ENCODE measurements at places on chromosomes 2 and 18. TPM values are rescaled to one million over a fixed set of nuclear protein-coding genes. Genes with fewer than 3 reads are reported as not detected.

DNA sequence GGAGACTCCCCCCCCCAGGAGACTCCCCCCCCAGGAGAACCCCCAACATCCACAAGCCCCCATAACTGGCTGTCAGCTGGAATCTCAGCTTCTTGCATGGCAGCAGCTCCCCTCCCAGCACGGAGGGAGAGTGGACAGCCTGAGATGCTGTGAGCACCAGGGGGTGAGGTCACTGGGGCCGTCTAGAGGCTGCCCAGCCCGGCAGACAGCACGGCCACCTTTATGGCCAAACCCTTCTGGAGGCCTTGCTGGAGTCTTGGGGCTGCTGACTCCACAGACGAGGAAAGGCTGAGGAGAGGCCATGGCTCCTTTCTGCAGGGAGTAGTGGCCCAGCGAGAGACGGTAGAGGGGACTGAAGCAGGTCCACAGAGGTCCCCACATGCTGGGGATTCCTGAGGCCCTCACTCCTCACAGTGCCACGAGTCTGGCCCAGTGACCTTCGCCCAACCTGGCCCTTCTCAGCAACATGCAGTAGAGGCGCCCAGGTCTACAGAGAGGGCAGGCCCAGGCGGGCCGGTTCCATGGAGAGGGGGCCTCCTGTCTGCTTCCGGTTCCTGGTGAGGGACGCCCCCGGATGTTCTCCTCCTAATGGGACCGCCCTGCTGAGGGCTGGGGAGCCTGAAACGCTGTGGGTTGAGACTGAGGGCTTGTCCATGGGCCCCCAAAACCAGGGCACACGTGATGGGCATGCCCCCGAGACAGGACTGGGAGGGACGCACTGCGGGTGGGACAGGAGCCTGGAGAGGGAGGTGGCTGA lies 122.6 kb upstream of the CTDP1 start:
- no peak for DNase-seq

STPG4 gene
- total RNA-seq = 0.47 TPM

NGEF gene
- 41.4 TPM for total RNA-seq

DNA sequence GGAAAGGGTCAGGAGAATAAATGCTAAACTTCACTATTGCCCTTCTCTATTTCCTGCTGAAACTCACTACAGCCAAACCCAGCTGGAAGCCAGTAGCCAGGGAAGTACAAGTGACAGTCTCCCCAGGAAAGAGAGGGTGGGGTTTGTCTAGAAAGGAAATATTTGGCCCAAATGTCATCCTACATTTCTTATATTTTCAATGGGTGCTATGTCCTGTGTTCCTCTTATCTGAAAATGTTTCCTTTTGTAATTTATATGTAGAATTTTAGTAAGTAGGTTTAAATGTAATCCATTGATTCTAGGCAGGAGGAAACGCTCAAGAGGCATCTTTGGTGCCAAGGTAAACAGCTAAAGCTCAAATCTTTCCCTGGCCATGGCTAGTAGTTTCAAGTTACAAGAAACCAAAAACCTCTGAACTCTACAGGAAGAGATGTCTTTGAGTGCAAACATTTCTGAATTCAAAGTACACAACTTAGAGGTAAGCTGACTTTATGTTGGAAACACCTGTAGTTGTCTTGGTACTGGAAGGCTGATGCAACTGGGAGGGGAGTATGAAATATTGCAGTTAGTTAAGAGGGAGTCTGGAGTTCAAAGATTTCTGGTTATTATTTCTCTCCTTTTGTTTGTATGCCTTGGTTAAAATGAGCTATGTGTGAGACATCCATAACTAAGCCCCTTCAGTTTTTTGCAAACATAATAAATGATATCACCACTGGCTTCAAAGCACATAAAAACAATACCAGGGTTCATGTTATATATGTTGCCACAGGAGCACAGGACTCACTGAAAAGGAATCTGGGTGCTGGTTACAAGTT lies 356.1 kb upstream of the ZC3H15 start:
- DNase-seq = no peak

- no peak for DNase-seq
Measured at GRCh38 chr18:64713284-64713683, 564.4 kb upstream of the LINC00305 start.

GRCh38 chr2:29115797-29116781 lies 874 bp downstream of the CLIP4 start:
- peak; percentile 55 for DNase-seq

GRCh38 chr2:189528617-189529016 lies 52.0 kb downstream of the SLC40A1 start:
- DNase-seq = no peak

DNA sequence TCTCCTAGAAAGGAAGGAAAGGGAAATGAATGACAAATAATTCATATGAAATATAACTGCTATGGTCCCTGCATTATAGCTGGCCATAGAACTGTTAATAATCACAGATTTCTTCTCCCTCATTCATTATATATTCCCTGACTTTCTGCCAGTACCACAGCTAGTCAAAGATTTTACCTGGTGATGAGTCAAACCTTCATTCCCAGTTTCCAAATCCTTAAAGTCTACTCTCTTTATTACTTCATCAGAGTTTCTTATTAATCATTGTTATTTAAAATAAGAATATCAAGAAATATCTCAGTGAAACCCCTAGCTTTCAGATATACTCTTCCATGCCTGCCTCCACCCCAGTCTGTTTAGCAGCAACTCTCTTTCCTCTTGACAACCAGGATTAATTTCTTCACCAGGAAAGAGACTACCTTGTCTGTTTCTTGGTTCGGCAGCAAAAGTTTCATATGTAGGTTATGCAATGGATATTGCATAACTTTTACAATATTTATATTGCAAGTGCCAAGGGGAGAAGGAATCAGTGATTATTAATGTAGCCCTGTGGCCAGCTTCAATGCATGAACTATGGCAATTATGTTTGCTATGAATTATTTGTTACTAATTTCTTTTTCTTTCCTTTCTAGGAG lies 533.8 kb downstream of the FBXO15 start:
- no peak for DNase-seq

LRRTM4 gene
- 0.64 TPM for total RNA-seq

CKAP2L gene
- total RNA-seq = 4.7 TPM

DNA sequence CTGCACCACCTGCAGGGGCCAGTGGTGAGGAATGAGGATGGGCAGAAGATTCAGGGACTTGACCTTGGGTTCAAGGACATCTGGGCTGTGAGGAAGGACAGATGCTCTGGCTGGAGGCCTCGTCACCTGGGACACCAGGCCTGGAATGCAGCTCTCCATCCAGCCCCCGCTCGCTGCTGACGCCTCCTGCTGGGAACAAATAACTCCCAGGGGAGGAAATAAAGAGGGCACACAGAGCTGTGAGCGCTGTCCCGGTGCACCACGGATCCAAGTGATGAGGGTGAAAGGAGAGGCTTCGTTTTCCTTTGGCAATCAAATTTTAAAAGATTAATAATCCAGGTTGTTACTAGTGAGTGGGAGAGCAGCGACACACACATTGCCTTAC lies 368.0 kb upstream of the MYT1L start:
- DNase-seq = no peak

DNA sequence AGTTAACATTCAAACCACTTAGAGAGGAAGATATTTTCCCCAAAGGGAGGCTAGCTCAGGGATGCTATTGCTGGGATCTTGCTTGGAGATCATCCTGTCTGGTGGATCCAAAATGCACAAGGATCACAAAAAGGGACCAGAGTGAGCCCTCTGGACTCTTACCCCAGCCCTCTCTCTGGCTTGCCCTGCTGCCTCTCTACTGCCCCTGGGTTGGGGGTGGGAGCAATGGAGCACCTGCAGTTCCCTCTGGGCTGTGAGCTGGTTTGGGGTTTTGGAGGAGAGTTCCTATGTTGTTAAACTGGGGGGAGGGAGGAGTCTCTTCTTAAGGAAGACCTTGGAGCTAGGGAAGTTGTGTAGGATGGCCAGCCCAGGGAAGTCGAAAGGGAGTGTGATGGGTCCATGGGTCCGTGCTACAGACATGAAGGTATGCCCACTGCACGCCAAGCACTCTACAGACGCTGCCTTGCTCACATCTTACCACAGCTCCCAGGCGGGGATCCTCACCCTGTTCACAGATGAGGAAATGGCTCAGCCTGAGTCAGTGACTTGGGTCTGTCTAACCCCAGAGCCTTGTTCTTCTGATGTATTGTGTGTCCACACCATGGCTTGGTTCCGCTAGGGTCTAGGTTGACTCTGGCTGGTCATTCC lies 3.8 kb downstream of the LBH start:
- DNase-seq = no peak

SFT2D3 gene
- 8.5 TPM for total RNA-seq

GRCh38 chr18:59669872-59670657 lies 27.2 kb downstream of the CCBE1 start:
- DNase-seq = no peak

DNA sequence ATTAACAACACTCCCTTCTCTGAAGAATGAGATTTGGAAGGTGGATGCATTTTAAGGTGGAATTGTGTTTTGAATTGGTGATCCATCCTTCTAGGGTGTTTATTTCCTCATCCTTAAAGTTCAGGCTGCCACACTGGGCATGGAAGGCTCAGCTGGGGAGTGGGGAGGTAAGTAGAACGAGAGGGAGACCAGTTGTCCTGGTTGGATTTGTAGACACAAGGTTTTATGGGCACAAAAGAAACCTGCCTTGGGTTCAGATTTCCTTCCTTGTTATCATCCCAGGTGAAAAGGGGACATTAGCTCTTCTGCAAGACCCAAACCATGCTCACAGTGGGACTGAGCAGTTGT lies 101.0 kb upstream of the SIX3 start:
- no peak for DNase-seq

DNA sequence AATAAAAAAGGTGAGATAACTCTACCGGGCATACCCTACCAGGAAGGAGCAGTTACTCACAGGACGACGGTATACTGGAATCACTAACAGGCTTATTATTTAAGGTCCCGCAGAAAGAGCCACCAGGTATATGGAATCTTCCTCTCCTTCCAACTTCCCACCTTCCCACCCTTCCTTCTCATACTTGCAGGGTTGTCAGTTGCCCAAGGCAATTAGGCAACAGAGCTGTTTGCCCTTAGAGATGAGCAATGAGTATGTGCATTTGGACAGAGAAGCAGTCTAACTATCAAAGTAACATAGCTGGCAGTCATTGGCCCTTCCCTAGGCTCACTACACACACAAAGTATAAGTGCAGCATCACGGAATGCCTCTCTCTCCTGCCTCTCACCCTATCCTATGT lies 32.1 kb upstream of the EVA1A start:
- no peak for DNase-seq

DNA sequence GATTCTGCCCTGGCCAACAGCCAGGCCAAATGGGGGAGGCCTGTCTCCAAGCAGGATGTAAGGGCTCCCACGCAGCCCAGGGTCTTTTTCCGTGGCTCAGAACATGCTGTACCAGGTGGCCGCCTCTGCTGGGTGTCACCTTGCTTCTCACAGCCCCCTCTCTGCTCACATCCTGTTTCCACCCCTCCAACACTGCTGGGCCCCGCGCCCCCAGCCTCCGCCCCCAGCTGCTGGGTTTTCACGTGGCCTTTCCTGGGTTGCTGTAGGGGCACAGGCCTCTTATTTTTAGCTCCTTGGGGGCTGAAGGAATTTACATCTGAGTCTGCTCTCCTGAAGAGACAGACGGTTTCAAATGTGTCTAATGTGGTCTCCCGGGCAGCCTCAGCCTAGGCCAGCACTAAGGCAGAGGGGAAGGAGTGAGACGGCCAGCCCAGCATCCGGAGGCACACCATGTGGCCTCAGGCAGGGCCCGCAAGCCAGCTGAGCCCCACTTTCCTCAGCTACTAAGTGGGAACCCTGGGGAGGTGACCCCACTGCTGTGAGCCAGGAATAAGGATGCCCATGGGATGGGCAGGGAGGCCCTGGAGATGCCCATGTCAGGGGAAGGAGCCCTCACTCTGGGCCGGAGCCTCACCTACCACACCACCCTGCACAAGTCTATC lies 18.7 kb upstream of the DUSP2 start:
- no peak for DNase-seq

- no peak for DNase-seq
Measured at GRCh38 chr18:48967545-48967944, 16.8 kb upstream of the SMAD7 start.

FNDC4 gene
- total RNA-seq = 1.4 TPM

GRCh38 chr2:47178341-47178740 lies 23.2 kb upstream of the STPG4 start:
- no peak for DNase-seq

- DNase-seq = no peak
Measured at GRCh38 chr18:9838144-9838877, 47.5 kb upstream of the TXNDC2 start.

DNA sequence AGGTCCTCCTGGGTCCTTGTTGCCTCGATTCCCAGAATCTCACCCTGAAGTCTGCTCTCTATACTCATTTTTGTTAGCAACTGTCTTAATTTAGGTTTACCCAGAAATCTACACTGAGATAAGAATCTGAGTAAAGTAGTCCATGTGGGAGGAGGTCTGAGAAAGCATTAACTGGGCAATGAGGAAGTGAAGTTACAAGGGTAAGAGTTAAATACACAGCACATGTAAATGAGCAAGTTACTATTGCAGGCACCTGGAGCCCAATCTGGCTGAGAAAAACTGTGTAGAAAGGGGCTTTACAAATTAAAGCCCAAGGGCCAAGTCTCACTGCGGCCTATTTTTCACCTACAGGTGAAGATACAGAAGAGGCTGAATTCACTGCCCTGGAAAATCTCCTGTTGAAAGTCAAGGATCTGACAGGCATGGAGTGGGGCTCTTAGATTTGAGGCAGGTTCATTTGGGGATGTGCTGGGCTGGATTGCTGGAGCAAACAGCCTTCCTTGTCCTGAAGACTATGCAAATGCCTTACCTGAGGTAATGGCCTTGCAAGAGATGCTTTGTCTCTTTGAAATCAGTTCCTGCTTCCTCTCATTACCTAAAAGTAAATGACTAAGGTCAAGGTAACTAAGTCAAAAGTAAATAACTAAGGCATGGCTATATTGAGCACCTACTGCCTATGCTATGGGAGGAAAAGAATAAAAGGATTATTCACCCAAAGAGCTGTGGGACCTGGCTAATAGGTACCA lies 84.4 kb upstream of the DYNAP start:
- DNase-seq = peak; percentile 27
